Effector CD4-positive, alpha-beta T cell (primary cell): ENCODE measurements at places on chromosomes 4 and X.

GRCh38 chr4:89799071-89799470 is 37.9 kb downstream of the SNCA start:
- no peak for DNase-seq

DNA sequence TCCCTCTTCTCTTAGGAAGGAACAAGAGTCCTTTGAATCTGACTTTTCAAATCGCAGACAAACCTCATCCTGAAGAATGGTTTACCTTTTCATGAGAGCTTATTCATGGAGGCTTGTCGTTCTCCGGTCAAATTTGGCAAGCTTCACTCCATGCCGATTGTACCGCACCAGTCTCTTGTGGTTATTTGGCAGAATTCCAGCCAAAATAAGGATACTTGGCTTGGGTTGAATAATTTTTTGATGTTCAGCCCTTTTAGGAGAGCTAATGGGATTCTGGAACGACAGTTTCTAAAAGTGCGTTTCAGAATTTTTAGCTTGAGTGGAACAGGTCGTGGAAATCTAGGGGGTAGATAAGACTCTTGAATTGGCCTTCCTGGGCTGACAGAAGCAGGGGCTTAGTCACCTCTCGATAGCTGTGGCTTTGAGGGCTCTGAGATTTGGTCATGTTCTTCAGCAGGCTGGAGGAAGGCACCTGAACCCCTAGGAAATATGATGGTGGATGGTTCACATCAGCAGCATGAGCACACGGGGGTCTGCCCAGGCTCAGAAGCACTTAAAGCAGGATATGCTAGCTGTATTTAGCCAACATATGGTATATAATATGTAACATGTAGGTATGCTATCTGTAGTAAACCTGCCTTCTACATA is 1.5 kb downstream of the KLHL2 start:
- DNase-seq, result no peak

GRCh38 chrX:55056820-55057674 is 17.8 kb upstream of the PAGE2B start:
- DNase-seq, result peak; percentile 23

GRCh38 chr4:184851200-184851541 is 25.4 kb upstream of the ACSL1 start:
- no peak for DNase-seq

- no peak for DNase-seq
Measured at GRCh38 chrX:13128104-13128503, 83.7 kb upstream of the FAM9C start.

DNA sequence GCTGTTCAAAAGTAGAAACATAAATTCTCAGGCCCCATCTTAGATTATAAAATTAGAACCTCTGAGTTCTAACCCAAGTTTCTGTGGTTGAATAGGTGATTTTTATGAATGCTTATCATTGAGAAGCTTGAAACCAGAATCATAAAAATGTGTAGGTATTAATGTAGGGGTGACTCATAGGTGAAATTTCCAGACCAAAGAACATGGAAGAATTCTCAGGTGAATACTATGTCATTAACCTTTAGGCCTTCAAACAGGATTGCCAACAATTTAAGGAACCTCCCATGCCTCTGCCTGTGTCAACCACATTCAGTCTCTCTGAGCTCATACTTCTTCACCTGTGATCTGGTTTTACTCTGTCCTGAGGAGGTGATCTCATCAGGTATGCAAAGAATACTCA is 177.8 kb downstream of the NPFFR2 start:
- DNase-seq, result no peak

DNA sequence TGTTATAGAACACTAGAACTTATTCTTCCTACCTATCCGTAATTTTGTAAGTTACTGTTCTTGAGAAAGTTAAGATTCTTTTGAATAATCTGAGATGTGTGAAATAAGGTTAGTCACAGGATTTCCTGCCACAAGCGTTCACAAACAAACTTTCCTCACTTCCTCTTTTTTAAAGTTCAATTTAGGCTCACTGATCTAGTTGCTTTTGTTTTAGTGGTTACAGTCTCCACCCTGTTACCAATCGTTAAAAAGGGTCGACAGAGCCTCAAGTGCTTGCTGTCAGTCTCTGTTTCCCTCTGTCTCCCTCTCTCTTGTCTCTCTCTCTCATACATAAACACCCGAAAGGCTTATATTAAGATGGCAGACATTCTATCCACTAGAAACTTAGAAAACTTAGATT is 35.9 kb upstream of the STK26 start:
- peak; percentile 8 for DNase-seq

GRCh38 chr4:183906489-183906738 is 1.3 kb downstream of the STOX2 start:
- no peak for DNase-seq

DNA sequence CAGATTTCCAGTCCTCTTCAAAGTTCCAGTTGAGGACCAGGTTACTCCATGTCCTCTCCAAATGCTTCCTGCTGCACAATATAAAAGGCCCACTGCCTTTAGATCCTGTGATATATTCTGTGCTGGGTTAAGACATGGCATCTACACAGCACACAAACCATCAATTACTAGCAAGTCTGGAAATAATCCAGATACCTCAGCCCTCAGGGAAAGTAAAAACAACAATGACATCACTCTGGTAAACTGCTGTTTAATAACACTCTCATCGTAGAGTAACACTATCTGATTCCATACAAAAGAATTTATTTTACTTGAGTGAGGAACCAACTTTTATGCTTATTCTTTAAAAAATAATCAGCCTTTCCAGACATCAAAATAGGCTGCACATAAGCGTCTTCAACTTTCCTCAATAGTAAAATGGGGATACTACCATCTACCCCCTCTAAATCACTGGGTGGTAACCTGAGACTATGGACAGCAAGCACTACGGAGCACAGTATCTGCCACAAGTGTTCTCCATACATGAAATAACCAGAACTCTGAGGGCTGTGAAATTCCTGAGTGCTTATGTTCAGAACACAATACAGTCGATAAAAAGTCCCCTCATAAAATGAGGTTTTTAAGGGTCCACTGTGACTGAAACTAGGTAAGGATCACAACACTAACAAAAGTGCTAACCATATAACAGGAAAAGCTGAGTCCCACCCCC is 53.4 kb downstream of the ABCG2 start:
- DNase-seq, result no peak

- DNase-seq, result no peak
Measured at GRCh38 chrX:37813570-37813969, 33.7 kb downstream of the CYBB start.

DNA sequence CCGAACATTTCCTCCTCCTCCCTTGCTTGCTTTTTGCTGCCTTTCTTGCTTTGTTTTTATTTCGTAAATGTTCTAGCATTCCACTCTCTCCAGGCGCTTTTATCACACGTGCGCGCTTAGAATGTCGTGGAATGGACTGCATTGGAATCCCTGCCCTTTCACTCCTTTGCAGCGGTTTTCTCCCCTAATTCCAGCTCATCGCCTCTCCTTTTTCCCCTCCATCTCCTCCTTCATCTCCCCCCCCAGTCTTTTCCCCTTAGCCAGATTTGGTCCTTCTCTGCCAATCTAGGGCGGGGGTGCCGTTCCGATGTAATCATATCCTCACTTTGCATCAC is 579 bp downstream of the OGT start:
- no peak for DNase-seq

GRCh38 chr4:87843936-87844335 is 11.2 kb downstream of the MEPE start:
- no peak for DNase-seq

DNA sequence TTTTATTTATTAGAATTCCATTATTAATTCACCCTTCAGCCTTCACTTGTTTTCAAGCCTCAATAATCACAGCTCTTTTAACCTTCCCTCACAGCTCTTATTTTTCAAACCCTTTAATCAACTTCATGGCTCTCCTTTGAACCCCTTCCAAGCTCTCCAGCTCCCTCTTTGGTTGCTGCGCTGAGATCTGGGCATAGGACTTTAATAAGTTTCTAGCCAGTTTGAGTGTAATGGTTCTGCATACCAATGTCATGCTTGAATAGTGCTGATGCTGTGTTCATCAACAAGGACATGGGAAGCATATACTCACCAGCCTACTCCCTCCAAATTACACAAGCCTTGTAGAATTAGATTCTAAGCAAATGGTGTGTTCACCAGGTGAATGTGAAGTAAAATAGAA is 3.5 kb upstream of the RNF212 start:
- no peak for DNase-seq

DNA sequence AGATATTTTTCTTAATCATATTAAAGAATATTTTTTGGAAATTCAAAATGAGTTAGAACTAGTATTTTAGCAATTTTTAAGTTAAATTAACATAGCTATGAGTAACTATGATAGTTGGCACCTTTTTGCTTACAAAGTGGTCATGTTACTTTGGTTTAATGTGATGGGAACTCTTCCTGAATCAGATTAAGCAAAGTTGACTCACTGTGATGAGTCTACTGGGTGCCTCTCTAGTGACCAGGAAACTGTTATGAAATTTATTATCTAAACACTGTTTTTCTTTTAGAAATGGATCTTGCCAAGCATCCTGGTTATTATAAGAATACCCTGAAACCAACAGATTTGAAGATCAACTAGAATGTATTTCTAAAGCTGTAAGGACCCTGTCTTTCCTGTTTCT is 985.8 kb downstream of the TRAM1L1 start:
- no peak for DNase-seq

DNA sequence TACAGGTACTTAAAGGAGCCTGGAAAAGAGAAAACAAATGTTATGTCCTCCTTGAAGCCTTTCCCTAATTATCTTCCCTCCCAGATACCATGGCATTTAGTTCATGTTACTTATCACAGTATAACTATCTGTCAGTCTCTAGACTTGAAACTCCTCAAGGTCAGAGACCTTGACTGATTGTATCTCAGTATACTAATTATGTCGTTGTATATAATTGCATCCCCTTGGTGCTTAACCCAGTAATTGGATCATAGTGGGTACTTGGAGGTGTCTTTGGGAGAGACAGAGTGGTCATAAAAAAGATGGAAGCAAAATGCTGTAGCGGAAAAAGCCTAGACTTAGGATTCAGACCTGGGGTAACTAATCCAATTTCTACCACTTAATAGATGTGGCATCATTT is 8.1 kb downstream of the IGBP1 start:
- DNase-seq, result no peak

- DNase-seq, result no peak
Measured at GRCh38 chr4:117784266-117784665, 250.0 kb upstream of the NDST3 start.

DNA sequence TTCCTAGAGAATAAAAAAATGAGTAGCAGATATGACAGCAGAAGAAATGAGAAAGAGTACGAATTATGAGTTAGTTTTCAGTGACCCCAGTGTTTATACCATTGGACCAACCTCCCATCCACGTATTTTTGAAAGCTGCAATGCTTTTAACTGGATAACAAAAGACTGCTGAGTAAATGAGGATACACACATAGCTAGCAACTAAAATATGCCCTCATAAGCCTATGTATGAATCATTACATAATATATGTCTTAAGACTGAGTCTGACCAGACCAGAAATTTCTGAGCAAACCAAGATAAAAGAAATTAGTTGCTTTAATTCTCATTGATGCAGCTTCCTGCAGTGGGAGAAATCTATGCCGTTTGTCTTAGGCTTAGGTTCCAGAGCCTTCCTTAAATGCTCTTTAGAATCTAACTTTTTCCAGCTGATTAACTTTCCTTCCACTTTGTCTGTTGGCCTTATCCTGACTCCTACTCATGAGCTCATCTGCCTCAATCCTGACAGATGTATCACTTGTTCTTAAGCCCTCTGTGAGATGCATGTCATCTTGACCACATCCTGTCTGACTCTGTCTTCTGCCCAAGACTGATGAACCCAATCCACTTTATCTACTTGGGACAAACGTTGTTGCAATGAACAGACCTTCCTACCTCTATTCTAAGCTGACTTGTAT is 301.4 kb upstream of the AADAT start:
- no peak for DNase-seq

GRCh38 chr4:80367737-80368136 is 32.2 kb downstream of the CFAP299 start:
- no peak for DNase-seq

DNA sequence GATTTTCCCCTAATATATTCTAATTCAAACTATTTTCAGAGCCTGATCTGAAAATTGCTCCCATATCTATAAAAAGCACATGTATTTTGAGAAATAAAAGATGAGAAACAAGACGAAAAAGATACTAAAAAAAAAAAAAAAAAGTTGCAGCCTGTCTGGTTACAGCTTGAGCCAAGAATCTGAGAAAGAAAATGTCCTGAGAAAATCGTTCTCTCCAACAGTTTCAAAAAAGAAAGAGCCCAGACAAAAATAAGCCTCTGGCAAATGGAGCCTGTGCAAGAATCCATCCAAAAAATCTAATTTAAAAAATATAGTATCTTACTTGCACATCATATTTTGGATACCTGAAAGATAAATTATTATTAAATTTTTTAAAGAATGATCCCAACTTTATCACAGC is 163.0 kb upstream of the TBL1X start:
- DNase-seq, result no peak

GRCh38 chr4:70538869-70539268 is 20.5 kb downstream of the AMTN start:
- no peak for DNase-seq

GRCh38 chr4:17814140-17814539 is 3.4 kb downstream of the NCAPG start:
- DNase-seq, result no peak

GRCh38 chrX:5051831-5052491 is 1176.7 kb downstream of the NLGN4X start:
- DNase-seq, result no peak

DNA sequence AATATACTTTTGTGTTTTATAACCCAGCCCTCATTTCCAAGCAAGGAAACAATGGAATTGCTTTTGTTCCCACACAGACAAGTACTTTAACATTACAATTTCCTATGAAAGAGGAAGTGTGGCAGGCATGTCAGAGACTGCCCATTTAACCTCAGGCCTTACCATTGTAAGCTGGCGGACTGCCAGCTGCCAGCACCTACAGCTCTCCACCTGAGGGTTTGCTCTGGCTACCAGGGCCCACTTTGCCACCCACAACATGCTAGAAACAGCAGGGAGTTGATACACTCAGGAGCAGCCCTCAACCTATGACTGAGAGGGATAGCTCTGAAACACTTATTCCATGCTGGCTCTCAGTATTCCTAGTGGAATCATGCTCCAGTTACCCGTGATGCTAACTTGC is 152.3 kb upstream of the PRDX4 start:
- DNase-seq, result no peak

DNA sequence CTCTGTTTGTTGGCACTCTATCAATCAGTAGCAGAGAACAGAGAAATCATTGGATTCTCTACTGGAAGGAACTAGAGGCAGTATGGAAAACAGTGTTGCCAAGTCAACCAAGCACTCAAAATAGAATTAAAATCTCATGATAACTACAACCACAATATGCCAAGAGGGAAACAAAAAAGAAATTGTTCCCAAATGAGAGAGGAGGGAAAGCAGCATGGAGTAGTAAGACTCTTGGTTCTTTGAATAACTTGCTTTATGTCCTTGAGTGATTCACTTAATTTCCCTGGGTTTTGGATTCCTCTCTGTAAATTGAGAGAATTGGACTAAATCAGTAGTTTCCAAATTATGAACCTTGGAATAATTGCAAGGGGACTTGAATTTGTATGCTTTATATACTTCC is 285.5 kb upstream of the ANKRD50 start:
- DNase-seq, result no peak

GRCh38 chr4:7879127-7879526 is 60.5 kb downstream of the AFAP1 start:
- no peak for DNase-seq
